ENCODE measurements at places on chromosomes 5 and 9.

DNA sequence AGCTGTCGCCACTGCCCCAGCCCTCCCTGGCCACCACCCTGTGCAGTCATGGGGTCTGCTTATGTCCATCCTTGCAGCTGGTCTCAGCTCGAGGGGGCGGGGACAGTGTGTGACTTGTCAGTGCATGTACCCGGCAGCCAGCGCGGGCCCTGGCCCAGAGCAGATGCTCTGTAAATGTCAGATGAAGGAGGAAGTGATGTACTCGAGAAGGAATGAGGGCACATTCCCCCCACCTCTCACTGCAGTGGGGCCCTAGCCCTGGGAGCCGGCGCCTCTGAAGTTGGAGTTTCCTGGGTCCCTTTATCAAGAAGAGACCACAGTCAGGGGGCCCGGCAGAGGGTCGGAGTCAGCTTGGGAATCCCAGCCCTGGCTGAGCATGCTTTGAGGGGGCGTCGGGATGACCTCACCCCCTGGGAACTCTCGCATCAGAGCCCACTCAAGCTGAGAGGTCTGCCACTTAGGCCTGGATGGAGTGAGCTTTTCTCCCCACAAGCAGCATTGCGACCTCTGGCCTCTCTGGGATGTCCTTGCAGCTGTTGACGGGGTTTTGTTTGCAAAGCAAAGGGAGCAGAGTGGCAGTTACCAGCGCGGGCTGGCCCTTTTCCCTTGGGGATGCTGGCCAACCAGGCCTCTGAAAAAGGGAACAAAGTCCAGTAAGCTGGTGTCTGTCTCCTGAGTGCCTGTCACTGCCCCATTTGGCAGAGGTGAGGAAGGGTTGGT is 19.0 kb downstream of the NEURL1B start:
- no peak for DNase-seq

GRCh38 chr9:21976334-21976875 is 17.8 kb downstream of the CDKN2A start:
- no peak for DNase-seq

GRCh38 chr5:157741131-157741530 is 2.4 kb upstream of the LSM11 start:
- DNase-seq = no peak

- DNase-seq = no peak
Measured at GRCh38 chr5:51201024-51201423, 182.2 kb upstream of the ISL1 start.

GRCh38 chr5:173715607-173716006 is 99.2 kb upstream of the BOD1 start:
- DNase-seq = no peak

- no peak for DNase-seq
Measured at GRCh38 chr5:109482748-109483147, 73.0 kb upstream of the PJA2 start.

GRCh38 chr5:60893521-60893920 is 49.5 kb upstream of the ELOVL7 start:
- no peak for DNase-seq

- DNase-seq = no peak
Measured at GRCh38 chr5:81209869-81210493, 23.1 kb upstream of the CKMT2 start.

- DNase-seq = no peak
Measured at GRCh38 chr5:79151942-79152671, 40.5 kb downstream of the BHMT start.

GRCh38 chr5:112794410-112794809 is 56.7 kb downstream of the APC start:
- DNase-seq = no peak

DNA sequence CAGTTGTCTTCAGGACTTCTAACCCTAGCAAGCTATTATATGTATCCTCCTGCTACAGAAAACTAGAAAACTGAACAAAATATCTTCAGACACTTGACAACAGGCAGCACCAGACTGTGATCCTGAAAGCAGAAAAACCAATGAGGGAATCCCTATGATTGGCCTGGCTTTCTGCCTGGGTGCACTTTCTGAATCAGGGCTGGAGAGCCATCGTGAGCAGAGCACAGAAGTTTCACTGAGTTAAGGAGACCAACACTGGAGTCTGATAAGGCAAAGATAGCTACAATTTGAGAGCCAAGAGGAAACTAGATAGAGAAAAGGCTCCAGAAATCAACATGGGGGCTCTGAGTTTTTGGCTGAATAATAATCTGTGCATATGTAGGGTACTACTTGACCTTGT is 106.5 kb downstream of the FANCC start:
- DNase-seq = no peak

- DNase-seq = no peak
Measured at GRCh38 chr5:151384106-151384505, 36.7 kb upstream of the SLC36A2 start.
